Right ventricle myocardium superior (tissue), 1 donor: ENCODE measurements at places on chromosomes 12 and 14. TPM values are rescaled to one million over a fixed set of nuclear protein-coding genes. Genes with fewer than 3 reads are reported as not detected.

The ZDHHC22 gene
- total RNA-seq, result not detected

The SLC25A47 gene
- not detected for total RNA-seq

The GAS2L3 gene
- 2.4 TPM for total RNA-seq

The KRT6A gene
- total RNA-seq, result not detected

The RERG gene
- 4.1 TPM for total RNA-seq

The FGD4 gene
- 17.3 TPM for total RNA-seq

The A2ML1 gene
- total RNA-seq, result not detected

The FAIM2 gene
- 10.6 TPM for total RNA-seq

The GIT2 gene
- total RNA-seq, result 41.5 TPM
